ENCODE measurements at places on chromosomes 3 and 15.

DNA sequence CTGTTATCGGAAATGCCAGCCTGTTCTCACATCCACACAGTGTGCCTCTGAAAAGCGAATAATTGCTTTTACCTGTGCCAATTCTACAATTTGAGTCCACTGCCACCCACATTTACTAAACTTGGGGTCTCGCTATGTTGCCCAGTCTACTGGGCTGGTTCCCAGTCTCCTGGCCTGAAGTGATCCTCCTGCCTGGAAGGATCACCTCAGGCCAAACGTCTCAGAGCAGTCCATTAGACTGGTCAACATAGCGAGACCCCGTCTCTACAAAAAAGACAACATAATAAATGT lies 827 bp upstream of the INO80 start:
- DNase-seq = no peak

GRCh38 chr3:50164984-50165909 lies 10.1 kb downstream of the SEMA3F start:
- DNase-seq = no peak

DNA sequence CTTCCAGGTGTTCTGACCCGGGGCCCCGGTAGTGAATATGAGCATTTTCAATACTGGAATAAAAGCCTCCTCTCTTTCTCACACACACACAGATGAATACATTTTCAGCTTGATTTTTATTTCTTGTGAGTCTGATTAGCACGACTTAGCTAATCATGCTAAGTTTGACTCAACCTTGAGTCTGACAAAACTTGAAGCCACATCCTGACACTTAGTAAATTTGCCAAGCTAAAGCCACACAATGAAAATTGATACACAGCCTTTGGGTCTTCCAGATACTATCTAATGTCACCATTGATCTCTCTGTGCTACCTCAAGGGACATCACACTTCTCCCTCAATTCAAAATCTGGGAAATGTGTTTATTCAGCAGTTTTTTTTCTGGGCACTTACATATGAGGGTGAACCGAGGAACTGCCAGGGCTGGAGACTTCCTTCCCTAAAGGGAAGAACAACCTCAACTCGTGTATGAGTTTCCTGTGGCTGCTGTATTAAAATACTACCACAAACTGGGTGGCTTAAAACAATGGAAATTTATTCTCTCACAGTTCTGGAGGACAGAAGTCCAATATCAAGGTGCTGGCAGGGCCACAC lies 18.6 kb downstream of the TMEM266 start:
- DNase-seq = no peak

DNA sequence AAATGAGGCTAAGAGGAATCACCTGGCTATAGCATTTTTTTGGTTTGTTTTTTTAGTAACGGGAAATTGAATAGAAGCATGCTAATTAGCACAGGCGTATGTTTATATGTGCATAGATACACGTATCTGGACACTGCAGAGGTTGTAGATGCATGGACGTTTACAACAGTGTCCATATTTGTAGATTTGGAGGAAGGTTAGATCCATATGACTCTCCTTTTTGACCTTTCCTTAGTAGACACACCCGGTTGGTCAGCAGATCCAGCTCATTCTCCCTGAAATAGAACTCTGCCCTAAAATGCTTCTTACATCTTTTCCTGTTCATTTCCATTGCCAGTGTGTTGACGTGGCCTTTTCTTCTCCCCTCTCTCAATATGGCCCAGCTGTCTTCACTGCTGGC lies 60.1 kb downstream of the SLCO3A1 start:
- DNase-seq = no peak

- no peak for DNase-seq
These were observed 120.7 kb upstream of the MDFIC2 start for GRCh38 chr3:70433091-70433490.

DNA sequence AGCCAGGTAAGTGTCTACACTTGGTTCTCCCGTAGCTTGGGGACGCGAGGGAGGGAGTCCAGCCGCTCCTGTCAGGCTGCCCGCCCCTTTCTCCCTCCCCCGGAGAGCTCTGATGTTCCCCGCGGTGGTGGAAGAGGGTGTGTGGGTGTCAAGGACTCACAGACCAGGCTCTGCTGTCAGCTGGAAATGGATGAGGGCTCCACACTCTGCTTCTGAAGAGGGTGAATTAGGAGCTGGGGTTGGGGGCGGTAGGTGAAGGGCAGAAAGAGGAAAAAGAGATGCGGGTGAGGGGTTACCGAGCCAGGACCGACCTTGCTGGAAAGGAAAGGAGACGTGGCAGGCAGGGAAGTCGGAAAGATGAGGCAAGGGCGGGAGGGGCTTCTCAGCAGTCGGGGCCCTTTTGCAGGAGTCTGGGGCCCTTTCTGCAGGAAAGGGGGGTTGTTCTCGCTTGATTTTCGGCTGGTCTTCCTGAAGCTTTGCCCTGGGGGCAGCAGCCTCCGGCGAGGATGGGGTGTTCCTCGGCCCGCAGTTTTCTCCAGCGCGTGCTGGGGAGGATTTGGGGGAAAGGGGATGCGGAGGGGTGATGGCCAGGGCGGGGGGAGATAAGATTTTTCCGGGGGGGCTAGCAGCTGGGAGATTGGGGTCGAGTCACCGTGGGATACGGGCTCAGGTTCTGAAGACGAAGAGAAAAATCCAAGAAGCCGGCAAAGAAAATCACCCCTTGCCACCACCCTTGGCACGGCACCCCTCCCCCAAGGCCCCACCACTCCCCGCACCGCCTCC lies 602 bp upstream of the BAHD1 start:
- DNase-seq = no peak

DNA sequence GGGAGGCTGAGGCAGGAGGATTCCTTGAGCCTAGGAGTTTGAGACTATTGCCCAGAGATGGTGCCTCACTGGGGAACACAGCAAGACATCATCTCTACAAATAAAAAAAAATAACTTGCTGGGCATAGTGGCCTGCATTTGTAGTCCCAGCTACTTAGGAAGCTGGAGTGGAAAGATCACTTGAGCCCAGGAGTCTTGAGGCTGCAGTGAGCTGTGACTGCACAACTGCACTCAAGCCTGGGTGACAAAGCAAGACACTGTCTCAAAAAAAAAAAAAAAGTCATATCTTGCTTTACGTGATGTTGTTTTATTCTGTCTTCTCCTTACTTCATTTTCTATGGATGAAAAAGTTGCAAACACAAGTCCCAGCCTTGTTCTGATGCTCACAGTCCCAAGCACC lies 14.1 kb downstream of the GATM start:
- no peak for DNase-seq

GRCh38 chr3:78978037-78978436 lies 789.8 kb downstream of the ROBO1 start:
- DNase-seq = no peak

- DNase-seq = no peak
These were observed 23.9 kb upstream of the TM4SF1 start for GRCh38 chr3:149401212-149401925.

DNA sequence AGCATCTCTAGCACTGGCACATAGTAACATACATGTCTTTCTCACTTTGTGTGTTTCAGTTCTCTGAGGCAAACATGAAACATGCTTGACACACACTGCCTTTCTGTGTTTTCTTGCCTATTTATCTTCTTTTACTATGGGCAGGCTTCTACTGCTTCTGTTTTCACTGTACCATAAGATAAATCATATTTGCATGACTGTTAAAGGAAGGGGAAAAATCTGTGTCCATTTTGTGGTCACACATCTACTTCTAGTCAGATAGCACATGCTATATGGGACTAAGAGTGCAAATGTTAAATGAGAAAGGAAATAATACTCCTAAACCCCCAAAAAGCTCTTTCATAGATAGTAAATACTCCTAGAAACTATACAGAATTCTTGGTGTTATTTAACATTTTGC lies 386.4 kb downstream of the ZBTB20 start:
- DNase-seq = no peak

DNA sequence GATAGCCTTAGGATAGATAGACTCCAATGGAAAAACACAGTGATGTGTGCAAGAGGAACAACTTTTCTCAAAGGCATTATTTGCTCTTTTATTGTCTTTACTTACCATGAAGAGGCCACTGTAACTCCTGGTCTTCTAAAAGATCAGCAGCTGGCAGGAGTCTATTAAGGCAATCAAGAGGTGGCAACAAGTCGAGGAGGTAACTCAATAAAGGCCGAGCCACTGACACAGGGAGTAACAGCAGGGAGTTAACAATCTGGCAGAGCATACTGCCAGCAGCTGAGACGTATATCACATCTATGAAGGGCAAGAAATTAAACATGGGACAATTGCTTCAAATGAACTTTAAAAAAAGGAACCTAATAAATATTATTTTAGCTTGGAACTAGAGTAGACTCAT lies 106.2 kb downstream of the HERC1 start:
- no peak for DNase-seq

DNA sequence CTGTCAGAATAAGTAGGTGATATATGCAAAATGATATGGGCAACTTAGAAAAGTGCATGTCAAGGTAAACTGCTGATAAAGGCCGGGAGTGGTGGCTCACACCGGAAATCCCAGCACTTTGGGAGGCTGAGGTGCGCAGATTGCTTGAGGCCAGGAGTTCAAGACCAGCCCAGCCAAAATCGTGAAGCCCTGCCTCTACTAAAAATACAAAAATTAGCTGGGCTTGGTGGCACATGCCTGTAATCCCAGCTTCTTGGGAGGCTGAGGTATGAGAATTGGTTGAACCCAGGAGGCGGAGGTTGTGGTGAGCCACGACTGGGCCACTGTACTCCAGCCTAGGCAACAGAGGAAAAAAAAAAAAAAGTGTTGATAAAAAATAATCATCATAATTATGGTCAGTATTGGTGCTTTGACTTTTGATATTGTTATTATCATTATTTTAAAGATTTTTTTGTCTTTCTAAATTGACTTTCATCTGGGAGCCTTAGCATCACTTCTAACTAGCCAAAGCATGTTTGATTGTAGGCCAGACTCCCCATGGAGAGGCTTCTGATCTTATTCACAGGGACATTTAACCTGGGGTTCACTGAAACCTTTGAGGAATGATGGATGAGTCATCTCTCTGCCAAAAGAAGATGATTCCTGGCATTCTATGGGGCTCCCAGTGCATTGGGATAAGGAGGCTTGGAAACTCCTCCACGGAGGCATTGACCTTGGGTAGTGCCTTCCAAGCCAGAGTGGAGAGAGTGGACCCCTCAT lies 5.6 kb downstream of the ZBTB38 start:
- DNase-seq = no peak

DNA sequence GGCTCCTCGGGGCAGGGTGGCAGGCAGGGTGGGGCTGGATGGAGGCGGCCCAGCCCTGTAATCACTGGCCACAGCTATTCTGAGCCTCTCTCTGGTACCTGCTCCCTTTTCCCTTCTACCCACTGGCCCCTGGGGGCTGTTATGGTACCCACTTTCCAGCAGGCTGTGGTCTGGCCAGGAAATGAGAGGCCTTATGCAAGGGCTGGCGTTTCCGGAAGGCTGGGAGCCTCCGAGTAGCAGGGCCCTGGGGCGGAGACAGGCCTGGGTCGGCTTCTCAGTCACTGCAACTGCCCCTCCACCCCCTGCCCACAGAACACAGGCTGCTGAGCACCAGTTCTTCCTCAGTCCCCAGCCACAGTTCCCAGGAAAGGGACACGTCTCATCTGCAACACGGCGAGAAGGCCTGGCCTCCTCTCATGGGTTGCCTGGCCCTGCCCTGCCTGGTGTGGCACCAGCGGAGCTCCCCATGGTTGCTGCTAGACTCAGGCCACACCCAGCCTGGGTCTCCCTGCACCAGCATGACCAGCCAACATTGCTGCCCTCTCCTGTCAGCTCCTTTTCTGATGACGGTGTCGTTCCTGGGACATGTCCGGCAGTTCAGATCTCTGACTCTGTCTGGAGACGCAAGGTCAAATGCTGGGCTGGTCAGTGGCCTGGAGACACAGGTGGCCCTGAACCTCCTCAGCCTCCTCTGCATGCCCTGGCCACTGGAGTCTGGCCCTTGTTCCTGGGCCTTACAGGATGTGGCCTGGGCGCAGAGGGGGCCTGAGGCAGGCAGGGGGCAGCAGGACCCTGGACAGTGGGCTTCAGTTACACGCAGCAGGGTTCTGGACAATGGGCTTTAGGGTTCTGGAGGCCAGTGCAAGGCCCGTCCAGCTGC lies 6.5 kb downstream of the CHST13 start:
- DNase-seq = no peak

- DNase-seq = no peak
These were observed 20.4 kb upstream of the COPG1 start for GRCh38 chr3:129228891-129229585.

- DNase-seq = no peak
These were observed 6.7 kb downstream of the SPPL2A start for GRCh38 chr15:50758712-50759205.

GRCh38 chr15:62599791-62600777 lies 435.0 kb upstream of the C2CD4B start:
- no peak for DNase-seq

DNA sequence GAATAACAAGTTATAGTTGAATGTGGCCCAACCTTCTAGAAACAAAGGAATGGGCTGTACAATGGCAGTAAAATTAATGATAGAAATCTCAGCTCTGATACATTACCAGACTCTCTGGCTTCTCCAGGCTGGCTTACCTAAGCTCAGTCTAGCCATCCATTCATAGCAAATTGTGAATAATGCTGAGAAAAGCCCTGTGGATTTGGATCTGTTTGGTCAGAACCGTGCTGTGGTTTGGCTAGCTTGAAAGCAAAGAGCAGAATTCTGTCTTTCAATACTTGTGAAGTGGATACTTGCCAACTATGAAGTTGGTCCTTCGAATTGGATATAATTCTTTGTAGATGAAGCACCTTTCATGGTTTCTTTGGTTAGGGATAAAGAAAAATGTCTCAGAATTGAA lies 199.1 kb downstream of the EPHA3 start:
- DNase-seq = no peak

- no peak for DNase-seq
These were observed 300.7 kb upstream of the SATB1 start for GRCh38 chr3:18725668-18726407.

DNA sequence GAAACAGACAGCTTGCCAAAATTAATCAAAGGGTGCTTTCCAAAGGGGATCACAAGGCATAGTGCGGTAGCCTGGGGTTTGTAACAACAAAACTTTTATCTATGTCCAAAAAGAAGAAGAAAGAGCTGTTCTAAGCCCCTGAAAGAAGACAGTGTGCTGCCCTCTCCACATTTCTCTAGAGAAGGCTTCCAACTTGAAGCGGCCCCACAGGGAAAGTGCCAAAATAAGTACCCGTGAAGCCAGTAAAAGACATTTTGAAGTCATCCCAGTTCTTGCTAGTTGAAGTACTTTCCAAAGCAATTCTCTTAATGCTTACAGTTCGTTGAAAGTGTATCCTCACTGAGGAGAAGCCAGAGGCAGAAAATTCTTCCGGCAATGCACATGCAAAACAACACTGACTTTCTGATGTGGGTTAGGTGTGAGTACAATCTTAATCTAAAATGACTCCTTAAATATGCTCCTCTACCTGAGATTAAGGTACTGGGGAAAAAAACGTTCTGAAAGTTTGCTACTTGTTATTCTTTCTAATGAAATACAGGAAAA lies 21.3 kb downstream of the GPR15 start:
- no peak for DNase-seq

- no peak for DNase-seq
These were observed 17.1 kb downstream of the CCDC13 start for GRCh38 chr3:42755681-42756578.

- DNase-seq = no peak
These were observed 237.4 kb upstream of the UMPS start for GRCh38 chr3:124492824-124493223.

Measured in tibial nerve (tissue), 4 donors.